ENCODE measurements at places on chromosomes 6 and 20.

- no peak for ATAC-seq
These were observed 1.2 kb downstream of the GGT7 start for GRCh38 chr20:34871320-34871926.

DNA sequence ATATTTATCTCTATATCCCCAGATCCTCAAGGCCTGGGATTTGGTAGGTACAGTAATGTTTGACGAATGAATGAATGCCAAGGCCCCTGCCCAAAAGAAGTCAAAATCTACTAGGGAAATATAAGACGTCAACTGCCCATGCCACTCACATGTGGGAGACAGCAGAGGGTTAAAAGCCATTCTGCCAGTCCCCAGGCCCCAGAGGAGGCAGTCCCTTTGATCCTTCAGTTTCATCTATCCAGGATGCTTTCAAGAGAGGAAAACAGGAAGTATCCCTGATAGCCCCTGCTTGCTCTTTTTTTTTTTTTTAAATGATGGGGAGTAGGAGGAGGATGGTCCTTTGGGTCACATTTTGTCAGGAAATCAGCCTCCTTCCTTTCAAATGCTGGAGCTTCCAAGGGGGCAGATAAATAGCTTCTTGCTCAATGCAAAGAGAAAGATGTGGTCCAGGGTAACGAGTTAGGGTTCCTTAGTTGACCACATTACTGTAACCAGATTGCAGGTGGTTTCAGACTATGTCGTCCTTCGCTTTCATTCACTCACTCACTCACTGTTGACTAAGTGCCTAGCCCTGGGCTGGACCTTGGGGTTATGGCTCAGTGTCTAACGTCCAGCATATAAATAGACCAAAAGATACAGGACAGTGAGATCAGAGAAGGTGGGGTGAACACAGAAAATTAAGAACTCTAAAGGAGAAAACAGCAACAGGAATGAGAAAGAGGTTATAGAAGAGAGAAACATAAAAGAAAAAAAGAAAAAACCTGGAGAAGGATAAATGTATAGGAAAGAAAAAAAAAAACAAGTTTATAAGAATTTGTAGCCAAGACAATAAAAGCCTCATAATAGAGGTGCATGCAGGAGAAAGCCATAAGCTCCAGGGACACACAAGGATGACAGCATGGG, 64.6 kb upstream of the PIM1 start:
- no peak for ATAC-seq

GRCh38 chr6:7270320-7271204, 42.4 kb downstream of the SSR1 start:
- no peak for ATAC-seq

GRCh38 chr20:23605867-23606651, at the start of gene CST9:
Gene CST9 (minus strand): TSS chr20:23605917. CDS start chr20:23605864, 53 bp downstream.
- ATAC-seq, result no peak

- peak; percentile 88 for ATAC-seq
These were observed at the start of gene CALHM5 for GRCh38 chr6:116511424-116512110. Gene CALHM5 (plus strand): TSS chr6:116511639. CDS start chr6:116511697, 58 bp downstream.
